ENCODE measurements at places on chromosomes 5 and 9. TPM values are rescaled to one million over a fixed set of nuclear protein-coding genes. Genes with fewer than 3 reads are reported as not detected.

The DNM1 gene
- total RNA-seq = 2.0 TPM

The CENPK gene
- total RNA-seq = 15.3 TPM

The ADAMTS12 gene
- total RNA-seq = not detected

The INSL4 gene
- not detected for total RNA-seq

DNA sequence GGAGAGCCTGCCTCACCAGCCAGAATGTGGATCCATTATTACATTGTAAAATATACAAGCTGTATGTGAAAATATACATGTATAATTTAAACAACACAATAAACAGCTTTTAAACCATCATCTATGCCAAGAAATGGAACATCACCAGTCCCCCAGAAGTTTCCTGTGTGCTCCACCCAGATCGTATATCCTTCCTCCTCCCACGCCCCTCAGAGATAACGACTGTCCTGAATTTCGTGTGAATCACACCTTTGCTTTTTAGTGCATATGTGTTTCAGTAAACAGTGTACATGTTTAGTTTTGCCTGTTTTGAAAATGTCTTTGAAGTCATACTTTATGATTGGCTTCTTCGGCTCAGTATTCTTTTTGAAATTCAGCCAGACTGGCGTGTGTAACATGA lies 134.6 kb upstream of the MYO10 start:
- no peak for DNase-seq

- DNase-seq = peak; percentile 60
These were observed at the start of gene TMOD1 for GRCh38 chr9:97501177-97501971. Gene TMOD1 (plus strand): TSS chr9:97501666. CDS start chr9:97524189, 22,523 bp downstream.

DNA sequence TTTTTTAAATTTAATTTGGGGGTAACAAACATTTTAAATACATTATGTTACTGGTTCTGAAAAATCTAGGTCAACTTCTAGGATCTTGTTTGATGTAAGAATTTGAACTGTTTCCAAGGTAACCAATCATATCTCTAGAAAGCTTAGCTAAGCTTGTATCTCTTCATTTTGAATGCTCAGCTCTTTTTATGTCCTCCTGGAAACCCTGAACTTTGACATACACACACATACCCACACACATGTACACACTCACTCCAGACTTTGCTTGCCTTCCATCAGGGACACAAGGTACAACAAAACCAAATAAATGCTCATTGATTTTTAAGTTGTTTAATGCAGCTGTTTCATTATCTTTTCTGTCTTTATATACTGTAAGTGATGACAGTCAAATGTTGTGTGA lies 178.5 kb downstream of the RAB3C start:
- DNase-seq = no peak

GRCh38 chr5:101664071-101664791 lies 631.9 kb downstream of the SLCO4C1 start:
- DNase-seq = no peak

GRCh38 chr9:115204904-115205453 lies 87.0 kb upstream of the TNC start:
- DNase-seq = peak; percentile 83

DNA sequence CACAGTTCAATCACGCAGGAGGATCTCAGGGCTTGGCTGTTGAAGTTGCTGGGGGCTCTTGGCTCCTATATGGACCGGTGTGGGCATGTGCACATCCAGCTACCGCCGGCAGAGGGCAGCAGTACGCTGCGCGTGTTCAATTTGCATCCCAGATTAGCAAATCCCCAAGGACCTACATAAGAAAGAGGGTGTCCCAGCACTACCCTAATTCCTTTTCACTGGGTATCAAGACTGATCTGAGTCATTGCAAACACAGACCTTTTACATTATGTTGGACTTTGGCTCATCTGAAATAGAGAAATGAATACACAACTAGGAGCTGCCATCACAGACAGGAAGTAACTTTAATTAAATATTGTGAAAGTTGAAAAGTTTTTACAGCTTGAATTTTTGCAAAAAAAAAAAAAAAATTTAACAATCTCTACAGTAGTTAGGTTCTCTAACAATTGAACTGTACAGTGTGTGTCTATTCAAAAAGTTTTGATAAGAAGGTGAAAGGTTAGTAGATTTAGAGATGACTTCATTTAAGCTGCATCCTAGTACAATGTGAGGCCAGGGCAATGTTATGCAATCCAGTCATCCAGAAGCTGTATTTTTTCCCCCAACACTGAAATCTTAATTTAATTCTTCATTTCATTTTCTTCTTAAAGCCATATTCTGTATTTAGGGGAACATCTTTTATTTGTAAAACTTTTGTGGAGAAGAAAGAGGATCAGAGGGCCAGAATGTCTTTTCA lies 404.0 kb downstream of the EBF1 start:
- DNase-seq = peak; percentile 72

- DNase-seq = no peak
These were observed 200.8 kb downstream of the CHSY3 start for GRCh38 chr5:130104895-130105688.

DNA sequence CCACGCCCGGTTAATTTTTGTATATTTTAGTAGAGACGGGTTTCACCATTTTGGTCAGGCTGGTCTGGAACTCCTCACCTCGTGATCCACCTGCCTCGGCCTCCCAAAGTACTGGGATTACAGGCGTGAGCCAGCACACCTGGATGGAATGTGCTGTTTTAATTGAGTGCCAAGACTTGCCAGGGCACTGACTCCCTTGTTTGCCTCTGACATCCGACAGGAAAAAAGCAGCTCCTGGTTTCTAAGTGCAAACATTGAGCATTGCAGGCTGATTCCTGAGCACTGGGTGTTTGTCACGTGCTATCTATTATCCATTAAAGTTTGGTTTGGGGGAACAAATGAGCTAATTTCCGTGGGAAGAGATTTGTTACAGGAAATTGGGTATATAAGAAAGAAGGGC lies 70.6 kb upstream of the CKMT2 start:
- no peak for DNase-seq

DNA sequence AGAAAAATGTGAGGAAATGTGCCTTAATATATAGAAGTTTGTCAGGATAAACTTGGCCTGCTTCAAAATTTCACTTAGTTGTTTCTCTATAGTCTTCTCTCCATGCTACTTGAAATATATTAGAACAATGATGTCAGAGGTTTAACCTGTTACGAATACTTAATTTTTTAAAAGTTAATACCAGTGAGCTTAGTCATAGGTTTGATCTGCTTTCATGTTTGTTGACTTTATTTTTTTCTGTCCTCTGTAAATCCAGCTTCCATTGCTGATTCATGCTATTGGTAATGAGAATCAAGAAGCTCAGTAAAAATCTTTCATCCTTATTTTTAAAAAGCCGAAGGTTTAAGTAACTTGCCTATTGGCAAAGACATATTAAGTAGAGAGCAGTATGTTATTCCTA lies 27.9 kb downstream of the BDP1 start:
- peak; percentile 55 for DNase-seq

DNA sequence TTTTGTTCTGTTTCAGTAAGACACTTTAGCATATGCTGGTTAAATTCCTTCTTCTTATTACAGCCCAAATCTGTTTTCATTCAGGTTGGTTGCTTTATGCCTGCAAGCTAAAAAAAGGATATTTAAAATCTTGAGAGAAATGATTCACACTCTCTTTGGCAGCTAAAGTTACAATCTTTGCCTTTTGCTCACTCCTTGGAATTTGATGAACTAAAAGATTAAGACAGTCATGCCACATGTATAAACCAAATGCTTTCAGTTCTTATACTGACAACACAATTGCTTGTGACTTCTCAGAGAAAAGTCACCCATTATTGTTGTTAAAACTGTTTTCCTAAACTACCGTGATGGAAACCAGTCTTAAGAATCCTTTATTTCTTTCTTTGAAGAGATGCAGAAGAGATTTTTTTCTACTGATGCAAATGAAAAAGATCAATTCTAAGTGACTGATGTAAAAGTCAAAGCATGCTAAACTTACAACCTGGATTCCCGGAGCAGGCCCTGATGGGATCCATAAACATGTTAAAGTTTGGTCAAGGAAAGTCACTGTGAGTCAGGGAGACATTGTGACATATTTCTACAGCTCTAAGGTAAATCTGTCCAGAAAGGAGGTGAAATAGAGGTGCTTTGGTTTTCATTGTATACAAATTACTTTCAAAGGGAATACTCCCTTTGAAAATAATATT lies 144.2 kb upstream of the CDH10 start:
- peak; percentile 65 for DNase-seq

GRCh38 chr9:86902991-86903733 lies 44.1 kb downstream of the GAS1 start:
- DNase-seq = no peak

DNA sequence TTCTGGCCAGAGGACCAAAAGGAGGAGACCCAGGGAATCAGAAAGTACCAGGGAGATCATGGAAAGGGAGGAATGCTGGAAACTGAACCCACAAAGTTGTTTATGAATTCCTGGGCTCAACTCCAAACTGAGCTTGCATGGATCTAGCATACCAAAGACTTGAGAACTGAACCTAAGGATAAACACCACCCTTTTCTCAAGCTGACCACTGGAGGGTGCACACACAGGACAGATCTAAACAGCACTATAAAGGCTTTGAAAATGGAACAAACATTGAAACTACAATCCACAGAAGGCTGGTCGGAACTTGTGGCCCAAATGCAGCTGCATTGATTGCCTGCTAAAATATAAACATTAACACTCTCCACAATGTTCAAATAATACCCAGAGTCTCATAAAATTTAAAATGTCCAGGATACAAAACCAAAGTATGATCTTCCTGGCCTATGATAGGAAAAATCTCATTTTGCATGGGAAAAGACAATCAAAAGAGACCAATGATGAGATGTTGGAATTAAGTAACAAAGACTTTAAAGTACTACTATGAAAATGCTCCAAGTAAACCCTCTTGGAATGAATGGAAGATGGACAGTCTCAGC lies 15.6 kb upstream of the IRF1 start:
- peak; percentile 78 for DNase-seq

Measured in MCF 10A (cell line).